ENCODE measurements at places on chromosomes 16 and 17.

- DNase-seq, result no peak
Observed at GRCh38 chr16:26178298-26178697, 486.5 kb downstream of the HS3ST4 start.

GRCh38 chr16:75096656-75097055 lies 19.9 kb downstream of the LDHD start:
- DNase-seq, result no peak

GRCh38 chr17:28953444-28954118 lies 2.3 kb upstream of the PHF12 start:
- DNase-seq, result peak; percentile 32

DNA sequence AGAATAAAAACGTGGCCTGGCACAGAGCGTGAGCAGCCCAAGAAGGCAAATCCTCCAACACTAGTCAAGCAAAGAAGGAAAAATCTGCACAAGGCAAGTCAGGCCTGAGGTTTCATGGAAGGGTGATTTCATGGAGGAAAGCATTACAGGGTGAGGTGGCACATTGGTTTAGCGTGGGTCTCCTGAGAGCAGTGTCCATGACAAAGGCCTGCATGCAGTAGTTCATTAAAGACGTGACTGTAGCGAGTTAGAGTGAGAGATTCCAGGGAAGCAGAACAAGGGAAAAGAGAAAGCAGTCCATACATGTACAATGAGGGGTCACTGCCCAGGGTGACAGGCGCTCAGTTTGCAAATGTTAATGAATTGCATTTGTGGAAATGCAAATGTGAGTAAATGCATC lies 285.0 kb upstream of the ERCC4 start:
- no peak for DNase-seq

- DNase-seq, result no peak
Observed at GRCh38 chr16:27639561-27640276, 89.8 kb downstream of the KATNIP start.

GRCh38 chr17:32940706-32941390 lies 12.9 kb downstream of the TMEM98 start:
- no peak for DNase-seq

- no peak for DNase-seq
Observed at GRCh38 chr16:88926374-88926990, 50.5 kb downstream of the CBFA2T3 start.

DNA sequence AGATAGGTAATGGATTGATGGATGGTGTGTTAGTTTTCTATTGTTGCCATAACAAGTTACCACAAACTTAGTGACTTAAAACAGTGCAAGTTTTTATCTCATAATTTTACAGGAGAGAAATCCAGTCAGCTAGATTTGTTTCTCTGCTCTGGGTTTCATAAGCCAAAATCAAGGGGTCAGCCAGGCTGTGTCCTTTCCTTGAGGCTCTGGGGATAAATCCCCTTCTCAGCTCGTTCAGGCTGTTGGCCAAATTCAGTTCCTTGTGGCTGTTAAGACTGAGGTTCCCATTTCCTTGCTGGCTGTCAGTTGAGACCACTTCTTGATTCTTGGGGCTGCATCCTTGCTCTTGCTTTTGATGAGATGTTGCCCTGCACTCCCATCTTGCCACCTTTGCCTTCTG lies 204.9 kb upstream of the CDH13 start:
- DNase-seq, result no peak

All from central memory CD8-positive, alpha-beta T cell (primary cell).